HT1080 (cell line): ENCODE measurements at places on chromosomes 5 and 9. TPM values are rescaled to one million over a fixed set of nuclear protein-coding genes. Genes with fewer than 3 reads are reported as not detected.

DAB2 gene
- 8.8 and 10.6 TPM in 2 replicates for total RNA-seq

ENHO gene
- 5.0 TPM in 2 replicates for total RNA-seq

DNA sequence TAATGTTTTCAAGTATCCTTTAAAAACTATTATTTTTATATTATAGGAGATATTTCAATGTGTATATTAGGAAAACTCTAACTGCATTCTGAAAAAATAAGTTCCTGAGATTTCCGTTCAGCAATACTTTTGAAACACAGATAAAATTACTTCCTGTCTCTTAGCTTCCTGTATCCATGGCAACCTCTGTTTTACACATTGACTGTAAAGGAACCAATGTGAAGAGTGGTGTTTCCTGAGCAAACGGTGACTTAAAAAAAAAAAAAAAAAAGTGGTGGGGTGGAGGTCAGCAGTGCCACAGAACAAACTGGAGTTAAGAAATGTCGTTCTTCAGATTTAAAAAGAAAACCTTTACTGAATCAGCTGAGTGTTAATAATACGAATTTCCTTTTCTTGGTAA, at the start of gene LRRC70:
Gene LRRC70 (plus strand): TSS at position 280 of the 400 bp plus-strand sequence. CDS start 620 bp downstream, outside the sequence.
- peak; percentile 69 for DNase-seq

- DNase-seq = no peak
These were observed 281.1 kb downstream of the FER start for GRCh38 chr5:109028608-109029299.

GRCh38 chr9:33178972-33179697, 12.0 kb upstream of the B4GALT1 start:
- DNase-seq = no peak

GRCh38 chr5:109916481-109917153, 226.9 kb downstream of the MAN2A1 start:
- no peak for DNase-seq

DNA sequence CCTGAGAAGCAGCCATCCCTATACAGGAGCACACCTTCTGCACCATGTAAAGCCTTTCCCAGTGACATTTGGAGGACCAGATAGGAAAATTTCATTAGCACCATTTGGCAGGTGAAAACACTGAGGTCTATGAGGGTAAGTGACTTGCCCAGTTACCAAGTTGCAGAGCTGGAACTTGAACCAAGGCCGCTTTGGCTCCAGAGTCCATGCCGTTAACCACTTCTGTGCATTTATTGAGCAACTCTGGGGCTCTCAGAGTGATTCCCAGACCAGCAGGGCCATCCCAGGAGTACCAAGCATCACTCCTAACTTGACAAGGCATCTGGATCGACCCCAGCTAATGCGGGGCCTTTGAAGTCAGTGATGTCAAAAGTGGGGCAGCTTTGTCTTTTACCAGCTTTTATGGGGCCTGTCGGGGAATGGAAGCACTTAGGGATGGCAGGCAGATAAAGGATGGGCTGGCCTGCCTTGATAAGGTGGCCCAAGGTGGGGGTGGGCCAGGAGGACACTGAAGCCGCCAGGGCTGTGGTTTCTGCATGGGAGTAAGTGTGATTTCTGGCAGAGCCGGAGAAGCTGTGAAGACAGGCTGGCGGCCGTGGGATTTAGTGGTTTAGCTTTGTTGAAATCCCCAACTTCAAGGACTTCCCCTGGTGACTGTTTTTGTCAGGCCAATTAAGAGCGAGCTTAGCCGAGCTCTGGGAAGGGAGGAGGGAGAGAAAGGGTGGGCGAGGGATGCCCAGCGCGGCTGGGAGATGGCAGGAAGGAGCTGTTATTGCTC, 127.3 kb downstream of the MACROH2A1 start:
- DNase-seq = no peak

- DNase-seq = no peak
These were observed 52.1 kb upstream of the EXOC3 start for GRCh38 chr5:390623-391491.

DNA sequence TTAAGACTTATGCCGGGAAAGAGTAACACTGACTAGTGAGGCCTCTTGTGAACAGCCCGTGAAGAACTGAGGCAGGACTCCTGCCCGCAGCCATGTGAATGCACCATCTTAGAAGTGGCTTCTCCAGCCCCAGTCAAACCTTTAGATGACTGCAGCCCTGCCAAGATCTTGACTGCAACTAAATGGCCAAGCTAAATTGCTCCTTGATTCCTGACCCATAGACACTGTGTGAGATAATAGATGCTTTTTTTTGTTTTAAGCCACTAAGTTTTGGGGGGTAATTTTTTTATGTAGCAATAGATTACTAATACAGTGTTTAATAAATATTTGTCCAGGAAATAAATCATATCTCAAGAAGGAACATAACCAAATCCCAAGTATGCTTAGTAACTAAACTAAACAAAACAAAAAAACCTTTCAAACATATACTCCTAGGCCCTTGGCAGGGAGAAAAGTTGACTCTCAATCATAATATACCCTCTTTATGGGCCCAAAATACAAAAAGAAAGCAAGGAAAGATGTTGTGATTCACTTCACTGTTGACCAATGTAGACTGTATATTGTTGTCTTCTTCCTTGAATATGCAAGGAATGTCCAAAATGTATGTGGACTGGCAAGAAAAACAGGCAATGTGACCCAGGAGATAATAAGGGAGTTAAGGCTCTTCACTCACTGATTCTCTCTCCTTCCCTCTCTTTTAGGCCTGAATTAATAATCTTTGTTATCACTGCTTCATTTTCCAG, 79.7 kb upstream of the ZNF366 start:
- DNase-seq = no peak

DNA sequence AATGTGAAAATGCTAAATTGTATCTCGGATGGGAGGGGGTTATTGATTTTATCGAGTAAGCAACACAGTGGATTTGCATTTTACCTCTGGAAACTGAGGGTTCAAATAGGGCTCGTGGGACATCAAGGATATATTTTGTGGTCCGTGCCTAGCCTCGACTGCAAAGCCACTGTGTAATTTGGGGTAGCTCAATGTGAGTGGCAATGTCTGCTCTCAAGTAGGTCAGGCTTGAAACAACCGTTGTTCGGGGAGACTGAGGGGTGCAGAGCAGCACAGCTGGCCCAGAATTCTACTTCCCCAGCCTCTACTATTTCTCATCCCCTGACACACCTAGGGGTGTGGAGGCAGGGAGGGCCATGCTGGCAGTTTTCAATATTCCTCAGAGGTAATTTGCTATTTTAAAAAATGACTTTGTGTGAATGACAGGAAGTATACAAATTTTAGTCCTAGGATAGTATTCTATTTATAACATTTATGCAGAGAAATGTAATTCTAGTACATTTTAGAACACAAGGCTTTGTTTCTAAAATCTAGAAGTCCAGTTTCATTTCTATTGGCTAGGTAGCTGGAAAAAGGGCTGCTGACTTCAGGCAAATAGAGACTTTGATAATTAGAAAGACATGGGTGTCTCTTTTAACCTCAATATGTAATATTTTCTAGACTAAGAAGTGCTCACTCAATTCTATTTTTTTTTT, 1.4 kb upstream of the DAB2 start:
- DNase-seq = no peak

MSX2 gene
- total RNA-seq = 0.64 and 0.90 TPM in 2 replicates

EGFLAM gene
- 0.13 TPM in 1 of 2 replicates, not detected in the other for total RNA-seq

UNC5A gene
- total RNA-seq = 0.05 TPM in 1 of 2 replicates, not detected in the other

TMEM203 gene
- 63.4 and 65.8 TPM in 2 replicates for total RNA-seq

DNA sequence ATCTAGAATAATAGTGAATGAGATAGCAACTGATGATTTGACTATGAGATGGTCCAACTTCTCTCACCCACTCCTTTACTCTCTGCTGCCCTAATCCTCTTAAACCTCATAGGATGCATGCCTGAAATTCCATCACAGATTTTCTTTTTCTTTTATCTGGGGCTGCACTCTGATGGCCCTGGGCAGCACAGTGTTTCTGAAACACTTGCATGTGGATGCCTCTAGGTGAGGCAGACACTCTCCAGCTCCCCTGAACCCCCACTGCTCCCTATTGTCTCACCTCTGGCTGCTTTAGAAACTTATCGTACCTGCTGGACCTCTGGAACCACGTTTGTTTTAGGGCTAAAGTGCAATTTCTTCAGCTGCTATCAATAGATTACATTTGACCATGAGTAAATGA, 67.5 kb downstream of the HTR4 start:
- DNase-seq = no peak

GRCh38 chr5:947626-948471, 55.2 kb downstream of the TRIP13 start:
- DNase-seq = no peak

IQGAP2 gene
- 0.10 and 0.16 TPM in 2 replicates for total RNA-seq

- no peak for DNase-seq
These were observed 233.4 kb downstream of the DENND1A start for GRCh38 chr9:123696476-123696875.

DNA sequence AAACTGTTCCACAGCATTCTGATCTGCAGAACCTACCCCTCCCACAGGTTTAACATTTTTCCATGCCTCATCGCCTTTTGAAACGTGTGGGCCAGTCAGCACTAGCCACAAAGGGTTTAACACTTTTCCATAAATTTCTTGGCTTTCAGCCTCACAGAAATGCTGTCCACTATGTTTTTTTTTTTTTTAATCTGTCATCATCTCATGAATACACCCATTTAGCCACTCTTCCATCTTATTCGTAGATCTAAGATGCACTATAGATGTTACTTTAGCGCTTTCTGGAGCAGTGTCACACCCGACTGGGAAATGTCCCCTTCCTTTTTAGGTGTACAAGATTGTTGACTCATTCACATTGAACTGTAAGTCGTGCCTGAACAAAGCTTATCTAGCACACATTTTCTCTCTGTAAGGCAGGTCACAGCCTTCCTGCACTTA, 62.3 kb downstream of the GCNT1 start:
- no peak for DNase-seq

FOXD4L3 gene
- total RNA-seq = not detected in 2 replicates

DNA sequence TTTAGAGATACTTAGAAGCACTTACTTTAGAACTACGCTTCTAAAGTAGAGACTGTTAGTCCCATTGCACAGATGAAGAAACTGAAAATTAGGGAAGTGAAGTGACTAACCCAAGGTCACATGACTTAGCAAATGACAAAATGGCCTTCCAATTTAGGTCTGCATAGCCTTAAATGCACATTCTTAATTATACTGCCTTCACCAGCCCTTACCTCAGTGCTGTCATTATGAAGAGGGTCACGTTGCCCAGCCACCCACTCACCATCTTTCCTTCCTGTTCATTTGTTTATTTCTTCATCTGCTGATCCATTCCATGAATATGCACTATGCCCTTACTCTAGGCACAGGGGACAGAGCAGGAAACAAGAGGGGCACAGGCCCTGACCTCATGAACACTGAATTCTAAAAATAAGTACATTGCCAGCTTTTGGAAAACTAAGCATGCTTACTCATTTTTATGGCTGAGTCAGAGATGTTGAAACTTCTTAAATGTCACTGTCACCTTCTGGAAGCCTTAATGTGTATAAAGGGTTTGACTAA, 8.6 kb downstream of the HAVCR2 start:
- peak; percentile 59 for DNase-seq

- DNase-seq = no peak
These were observed 60.5 kb upstream of the C9orf72 start for GRCh38 chr9:27633764-27634163.

GRCh38 chr5:172371684-172372083, 82.6 kb downstream of the SH3PXD2B start:
- no peak for DNase-seq

DNA sequence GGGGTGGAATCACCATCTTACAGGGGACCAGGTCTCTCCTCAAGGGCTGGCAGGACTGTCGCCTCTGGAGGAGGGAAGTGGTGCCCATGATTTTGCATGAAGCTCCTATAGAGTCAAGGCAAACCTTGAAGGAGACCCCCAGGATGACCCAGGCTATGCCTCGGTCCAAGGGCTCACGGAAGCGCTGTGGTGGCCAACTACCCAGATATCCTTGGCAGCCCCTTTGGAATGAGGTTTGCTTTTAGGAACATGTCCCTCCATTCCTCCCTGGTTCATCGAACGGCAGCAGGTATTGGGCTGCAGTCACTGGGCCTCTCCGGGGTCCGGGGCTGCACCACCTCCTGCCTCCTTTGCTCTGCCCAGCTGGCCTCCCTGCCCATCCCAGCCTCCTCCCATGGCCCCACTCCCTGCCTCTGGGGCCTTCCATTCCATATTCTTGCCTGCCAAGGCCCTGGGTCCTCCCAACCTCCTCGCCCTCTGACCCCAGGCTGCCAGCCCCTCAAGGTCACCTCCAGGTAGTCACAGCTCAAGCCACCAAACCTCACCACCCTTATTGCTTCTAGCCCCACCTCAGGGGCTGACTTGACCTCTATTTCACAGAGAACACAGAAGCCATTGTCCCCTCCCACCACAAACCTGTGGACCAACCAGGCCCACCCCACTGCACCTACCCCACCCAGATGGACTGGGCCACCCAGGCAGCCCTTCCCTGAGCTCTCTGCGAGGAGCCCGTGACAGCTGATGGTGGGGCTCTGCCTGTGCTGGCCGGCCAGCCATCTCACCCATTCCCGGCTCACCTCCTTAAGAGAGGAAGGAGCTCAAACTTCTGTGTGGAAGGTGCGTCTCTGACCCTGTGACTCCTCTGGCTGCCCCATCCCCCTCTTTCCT, 3.6 kb upstream of the IL3 start:
- no peak for DNase-seq

- peak; percentile 10 for DNase-seq
These were observed 212.0 kb downstream of the RAB3C start for GRCh38 chr5:58794875-58795274.

DNA sequence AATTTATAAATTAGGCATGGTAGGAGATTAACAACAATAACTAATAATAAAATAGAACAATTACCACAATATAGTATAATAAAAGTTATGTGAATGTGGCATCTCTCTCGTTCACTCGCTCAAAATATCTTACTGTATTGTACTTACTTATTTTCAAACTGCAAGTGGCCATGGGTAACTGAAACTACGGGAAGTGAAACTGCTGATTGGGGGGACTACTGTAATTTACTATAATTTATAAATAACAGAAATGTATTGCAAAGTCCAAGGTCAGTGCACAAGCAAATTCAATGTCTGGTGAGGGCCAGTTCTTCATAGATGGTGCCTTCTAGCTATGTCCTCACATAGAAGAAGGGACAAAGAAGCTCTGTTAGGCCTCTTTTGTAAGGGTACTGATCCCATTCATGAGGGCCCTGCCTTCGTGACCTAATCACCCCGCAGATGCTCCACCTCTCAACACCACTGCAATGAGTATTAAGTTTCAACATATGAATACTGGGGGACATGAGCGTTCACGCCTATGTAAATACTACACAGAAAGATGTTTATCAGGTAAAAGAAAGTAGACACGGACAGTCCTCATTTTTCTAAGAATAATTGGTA, 39.0 kb downstream of the KCNIP1 start:
- DNase-seq = no peak

- no peak for DNase-seq
These were observed 64.1 kb upstream of the TYRP1 start for GRCh38 chr9:12629067-12629466.

DNA sequence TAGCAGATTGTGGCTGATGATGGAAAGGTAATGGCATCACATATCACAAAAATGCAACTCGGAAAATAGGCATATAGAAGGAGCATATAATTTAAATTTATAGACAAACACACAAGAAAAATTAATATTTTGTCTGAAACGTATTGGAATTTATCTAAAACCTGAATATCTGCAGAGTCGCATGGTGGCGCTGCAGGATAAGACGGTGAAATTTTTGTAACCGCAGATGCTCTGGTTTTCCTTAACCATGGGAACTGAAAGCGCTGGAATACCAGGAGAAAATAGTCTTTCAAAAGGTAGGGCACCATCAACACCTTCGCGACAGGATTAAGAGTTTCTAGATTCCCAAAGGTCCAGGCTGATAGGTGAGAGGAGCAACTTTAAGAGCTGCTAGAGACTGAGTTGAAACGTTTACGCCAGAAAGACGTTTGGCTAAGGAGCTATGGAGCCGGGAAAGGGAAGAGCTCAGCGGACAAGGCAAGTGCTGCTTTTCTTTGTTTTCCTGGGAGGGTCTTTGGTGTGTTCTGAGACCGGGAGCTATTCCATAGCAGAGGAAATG, 11.0 kb upstream of the PCDHB15 start:
- DNase-seq = no peak
